ENCODE measurements at places on chromosomes 2 and 18.
A peak's percentile ranks its signal among the peaks of the same experiment; 100 is the strongest.

DNA sequence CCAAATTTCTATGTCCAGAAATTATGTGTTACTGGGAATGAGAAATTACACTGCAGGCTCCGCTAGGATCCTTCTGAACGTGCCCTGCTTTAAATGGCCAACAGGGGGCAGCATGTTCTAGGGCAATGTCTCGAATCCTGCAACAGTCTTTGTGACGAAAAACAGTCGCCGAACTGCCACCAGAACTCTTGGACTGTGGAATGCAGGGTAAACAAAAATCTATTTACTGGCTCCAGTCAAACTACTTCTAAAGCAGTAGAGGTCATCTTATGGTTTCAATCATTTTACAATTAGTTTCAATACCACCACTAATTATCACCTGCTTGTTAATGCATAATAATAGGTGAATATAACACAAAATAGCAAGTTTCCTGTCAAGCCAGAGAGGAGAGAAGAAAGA, 9.8 kb upstream of the ZNF397 start:
- peak; percentile 70 for DNase-seq

DNA sequence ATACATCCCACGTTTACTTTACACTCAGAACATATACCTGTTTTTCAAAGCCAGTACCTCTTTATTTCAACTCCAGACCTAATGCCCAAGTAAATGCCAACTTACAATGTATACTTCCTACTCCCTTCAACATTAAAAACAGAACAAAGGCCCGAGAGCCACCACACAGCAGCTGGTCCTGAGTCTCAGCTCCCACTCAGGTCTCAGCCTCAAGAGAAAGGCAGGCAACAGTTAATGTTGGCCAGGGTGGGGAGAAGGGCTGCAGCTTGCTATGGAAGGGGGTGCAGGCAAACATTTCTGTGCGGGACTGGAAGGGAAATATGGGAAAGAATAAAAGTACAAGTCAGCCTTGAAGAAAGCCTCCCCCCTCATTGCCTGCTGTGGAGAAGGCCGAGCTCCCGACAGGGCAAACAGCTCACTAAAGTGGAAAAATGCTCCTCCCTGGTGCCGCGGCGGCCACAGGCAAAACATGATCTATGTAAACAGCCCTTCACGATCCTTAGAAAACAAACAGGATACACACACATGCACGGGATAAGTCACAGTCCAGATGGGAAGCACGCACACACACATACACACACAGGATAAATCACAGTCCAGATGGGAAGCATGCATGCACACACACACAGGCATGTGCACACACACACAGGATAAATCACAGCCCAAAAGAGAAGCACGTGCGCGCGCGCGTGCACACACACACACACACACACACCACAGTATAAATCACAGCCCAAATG, 67.4 kb downstream of the ADNP2 start:
- DNase-seq = no peak

DNA sequence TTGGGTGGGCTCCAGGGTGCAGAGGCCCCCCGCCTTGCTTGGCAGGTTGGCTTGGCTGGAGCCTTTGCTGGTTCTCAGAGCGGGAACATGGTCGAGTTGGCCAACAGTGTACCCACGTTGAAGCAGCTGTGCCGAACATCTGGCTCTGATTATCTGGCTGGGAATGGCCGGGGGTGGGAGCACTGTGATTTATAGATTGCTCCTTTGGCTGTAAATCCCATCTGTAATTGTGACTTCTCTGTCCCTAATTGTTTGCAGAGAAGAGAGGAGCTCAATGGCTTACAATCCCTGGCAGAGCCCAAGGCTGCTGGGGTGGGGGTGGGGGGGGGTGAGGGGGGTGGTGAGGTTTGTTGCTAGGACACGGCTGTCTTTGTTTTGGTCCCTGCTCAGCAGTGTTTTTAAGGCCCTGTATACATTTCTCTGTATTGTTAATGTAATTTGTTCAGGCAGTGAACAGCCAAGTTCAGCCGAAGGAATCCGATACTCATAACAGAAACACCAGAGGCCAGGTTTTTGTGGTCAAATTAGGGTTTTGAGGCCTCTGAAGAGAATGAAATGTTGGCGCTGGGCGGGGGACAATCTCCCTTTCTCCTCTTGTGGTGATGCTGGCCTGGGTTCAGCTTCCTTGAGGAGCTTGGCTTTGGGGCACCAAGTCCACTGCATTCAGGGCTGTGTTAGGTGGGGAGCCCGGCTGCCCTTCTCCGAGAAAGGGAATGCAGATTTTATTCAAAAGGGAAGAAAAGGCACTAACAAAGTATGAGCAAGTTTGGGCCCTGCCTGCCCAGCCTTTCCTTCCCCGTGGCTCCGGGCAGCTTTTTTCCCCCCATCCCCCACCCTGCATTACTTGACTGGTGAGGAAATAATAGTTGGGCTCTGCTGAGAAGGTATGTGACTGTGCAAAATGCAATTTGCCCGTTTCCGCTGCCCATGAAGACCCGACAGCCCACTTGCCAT, 82.5 kb downstream of the TCF7L1 start:
- no peak for DNase-seq

- DNase-seq = no peak
These were observed 246.8 kb downstream of the PTH2R start for GRCh38 chr2:208653383-208653782.

DNA sequence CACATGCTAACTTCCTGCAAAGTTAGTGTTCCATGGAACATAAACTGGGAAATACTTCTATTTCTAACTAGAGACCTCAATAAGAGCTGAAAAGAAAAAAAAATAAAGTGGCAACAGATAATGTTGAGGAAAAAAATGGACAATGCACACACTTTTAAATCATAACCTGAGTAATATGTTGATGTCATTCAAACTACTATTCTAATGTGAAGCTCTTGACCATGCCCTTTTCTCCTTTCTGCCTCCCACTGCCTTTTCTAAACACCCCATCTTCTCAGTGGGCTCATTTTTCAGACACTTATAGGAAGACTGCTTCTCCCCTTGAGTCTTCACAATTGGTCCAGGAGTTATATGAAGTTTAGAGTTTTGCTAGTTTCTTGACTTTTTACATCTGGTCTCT, 280.9 kb upstream of the NT5C1B start:
- DNase-seq = no peak

DNA sequence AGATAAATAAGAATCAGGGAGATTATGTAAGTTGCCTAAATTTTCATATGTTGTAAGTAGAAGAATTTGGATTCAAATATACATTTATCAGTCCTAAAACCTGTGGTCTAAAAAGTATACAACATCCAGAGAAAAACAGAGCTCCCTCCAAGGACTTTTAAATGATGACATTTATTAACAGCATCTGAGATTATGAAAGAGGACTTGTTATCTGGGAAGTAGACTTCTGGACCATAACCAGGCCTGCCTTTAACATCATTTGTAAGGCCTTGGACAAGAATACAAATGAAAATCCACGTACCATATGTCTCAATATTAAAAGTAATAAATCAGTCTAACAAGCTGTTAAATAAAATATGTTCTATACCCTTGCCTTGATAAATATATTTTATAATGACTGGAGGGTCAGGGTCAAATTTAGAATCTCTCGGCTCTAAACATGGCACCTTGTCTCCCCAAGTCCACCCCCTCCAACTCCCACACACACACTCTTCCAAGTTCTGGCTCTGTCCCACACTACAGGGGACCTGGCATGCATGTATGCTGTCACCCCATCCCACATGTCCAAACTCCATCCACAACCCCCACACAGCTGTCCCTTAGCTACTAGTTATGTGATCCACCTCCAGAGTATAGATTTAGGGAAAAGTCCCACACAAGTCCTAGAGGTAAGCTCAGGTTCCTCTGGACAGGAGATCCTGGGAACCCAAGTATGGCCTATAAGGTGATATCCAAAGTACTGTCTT, 382.6 kb downstream of the CDH2 start:
- no peak for DNase-seq

- DNase-seq = no peak
These were observed 28.3 kb downstream of the CREB1 start for GRCh38 chr2:207558079-207558491.

GRCh38 chr2:27811768-27812167, 40.2 kb downstream of the MRPL33 start:
- no peak for DNase-seq

DNA sequence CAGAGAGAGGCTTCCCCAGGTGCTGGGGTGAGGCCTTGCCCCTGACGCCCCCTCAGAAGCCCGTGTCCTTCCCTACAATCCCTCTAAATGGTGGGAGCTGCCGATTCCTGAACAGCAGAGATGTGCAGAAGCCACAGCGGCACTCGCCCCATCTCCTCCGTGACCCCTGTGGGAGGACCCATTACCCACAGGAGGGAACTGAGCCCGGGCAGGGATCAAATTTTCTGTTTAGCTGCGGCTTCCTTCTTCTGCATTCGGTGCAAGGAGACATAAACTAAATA, 181.2 kb upstream of the RAB6C start:
- no peak for DNase-seq

DNA sequence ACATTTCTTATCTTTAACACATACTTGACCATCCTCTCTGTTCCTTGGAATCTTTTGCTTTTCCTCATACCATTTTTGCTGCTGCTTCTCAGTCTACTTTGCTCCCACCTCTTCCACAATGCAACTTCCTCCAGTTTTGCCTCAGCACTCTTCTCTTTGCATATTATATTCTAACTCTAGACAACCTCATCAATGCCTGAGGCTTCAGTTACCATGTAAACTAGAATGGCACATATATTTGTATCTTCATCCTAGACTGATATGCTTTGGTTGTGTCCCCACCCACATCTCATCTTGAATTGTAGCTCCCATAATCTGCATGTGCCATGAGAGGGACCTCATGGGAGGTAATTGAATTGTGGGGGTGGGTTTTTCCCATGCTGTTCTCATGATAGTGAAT, 55.9 kb upstream of the STAM2 start:
- DNase-seq = no peak

DNA sequence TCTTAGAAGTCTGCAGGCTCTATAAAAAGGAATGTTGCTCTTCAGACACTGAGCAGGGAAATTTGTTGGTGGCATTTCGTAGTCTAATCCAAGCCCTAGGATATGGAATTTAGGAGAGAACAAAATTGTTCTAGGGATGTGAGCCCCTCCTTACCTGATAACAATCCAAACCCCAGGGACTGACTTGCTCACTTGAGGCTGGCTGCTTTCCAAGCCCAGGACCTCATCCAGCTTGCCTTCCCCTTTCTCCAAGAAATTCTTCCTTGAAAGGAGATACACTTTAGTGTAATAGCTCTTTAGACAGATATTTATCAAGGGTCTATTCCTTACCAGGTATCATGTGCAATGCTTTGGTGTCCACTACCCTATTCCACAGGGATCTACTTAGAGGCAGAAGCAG, 279.8 kb downstream of the C1D start:
- DNase-seq = no peak

GRCh38 chr2:214192711-214193110, 218.1 kb upstream of the VWC2L start:
- no peak for DNase-seq

GRCh38 chr2:162061021-162061420, 13.0 kb downstream of the DPP4 start:
- no peak for DNase-seq

- DNase-seq = peak; percentile 64
These were observed 474.6 kb downstream of the EPHA4 start for GRCh38 chr2:221097568-221097915.

GRCh38 chr2:115162494-115163293, 720.3 kb downstream of the DPP10 start:
- no peak for DNase-seq

DNA sequence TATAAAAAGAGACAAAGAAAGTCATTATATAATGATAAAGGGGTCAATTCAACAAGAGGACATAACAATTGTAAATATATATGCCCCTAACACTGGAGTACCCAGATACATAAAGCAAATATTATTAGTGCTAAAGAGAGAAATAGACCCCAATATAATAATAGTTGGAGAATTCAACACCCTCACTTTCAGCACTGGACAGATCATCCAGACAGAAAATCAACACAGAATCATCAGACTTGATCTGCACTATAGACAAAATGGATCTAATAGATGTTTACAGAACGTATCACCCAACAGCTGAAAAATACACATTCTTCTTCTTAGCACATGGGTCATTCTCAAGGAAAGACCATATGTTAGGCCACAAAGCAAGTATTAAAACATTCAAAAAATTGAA, 31.7 kb downstream of the CLHC1 start:
- DNase-seq = no peak

GRCh38 chr2:240629619-240629967, 4.3 kb downstream of the GPR35 start:
- no peak for DNase-seq

DNA sequence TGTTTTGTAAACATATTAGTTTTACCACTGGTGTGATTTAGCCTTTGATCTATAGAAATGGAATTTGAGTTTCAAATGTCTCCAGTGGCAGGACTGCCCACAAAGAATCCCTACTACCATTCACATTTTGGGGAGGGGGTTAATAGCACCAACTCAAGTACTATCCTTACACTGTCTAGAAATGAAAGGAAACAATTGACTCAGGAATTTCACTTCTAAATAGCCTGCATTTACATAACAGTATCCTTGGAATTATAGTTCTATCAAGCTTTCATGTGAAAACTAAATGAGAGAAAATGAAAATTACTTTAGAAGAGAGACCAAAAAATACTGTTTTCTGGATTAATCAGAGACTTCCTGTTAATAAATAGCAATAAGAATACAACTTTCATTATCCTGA, 7.5 kb upstream of the CCDC93 start:
- DNase-seq = no peak

DNA sequence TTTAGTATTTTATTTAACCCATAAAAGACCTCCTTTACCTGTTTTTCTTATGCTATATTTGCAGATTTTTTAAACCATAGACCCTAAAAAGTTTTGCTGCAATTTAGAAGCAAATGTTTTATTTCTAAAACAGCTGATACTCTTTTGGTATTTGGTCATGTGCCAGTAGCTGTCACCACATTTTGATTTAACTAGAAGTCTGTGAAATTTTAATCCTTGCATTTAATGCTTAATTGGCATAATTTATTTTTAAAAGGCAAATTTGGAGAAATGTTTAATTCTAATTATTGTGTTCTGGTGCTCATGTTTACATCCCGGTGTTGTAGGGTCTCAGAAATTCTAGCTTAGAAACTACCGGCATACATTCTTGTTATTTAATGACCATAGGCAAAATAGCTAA, 111.8 kb downstream of the TTC27 start:
- no peak for DNase-seq

DNA sequence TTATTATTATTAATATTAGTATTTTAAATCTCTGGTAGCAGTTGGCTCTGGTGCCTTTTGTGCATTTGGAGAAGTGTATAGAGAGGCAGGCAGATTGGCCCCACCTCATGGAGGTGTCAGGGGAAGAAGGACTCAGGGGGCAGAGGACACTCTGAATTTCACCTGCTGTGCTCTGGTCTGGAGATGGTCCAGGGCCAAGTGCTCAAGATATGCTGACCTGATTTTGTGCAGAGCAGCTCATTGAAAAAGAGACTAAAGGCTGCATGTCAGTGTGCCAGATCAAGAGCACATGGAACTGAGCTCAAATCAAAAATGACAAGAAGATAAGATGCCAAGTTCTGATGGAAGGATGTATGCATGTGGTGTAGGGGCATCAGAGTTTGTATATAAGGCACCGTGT, 323.6 kb upstream of the TNP1 start:
- DNase-seq = no peak
